EH (cell line): ENCODE measurements at places on chromosomes 4 and X.

GRCh38 chr4:8228319-8229250 lies 29.5 kb downstream of the SH3TC1 start:
- peak; percentile 77 for DNase-seq

DNA sequence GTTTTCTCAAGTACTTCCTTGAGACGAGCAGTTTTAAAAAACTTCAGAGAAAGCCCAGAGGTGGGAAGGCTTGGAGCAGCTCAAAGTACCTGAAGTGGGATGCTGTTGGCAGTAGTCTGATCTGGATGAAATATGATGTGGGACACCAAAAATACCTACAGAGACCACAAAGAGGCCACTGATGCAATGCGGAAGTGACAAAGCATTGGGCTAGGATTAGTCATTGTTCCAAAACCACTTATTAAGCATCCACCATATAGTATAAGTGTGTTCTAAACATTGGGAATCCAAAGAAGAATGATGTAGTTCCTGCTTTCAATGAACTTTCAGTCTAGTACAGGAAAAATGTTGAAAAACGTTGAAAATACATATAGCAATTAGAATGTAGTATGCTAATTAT lies 386.1 kb upstream of the CNKSR2 start:
- DNase-seq: no peak

- DNase-seq: no peak
Observed at GRCh38 chrX:135480076-135480475, 40.4 kb upstream of the INTS6L start.

DNA sequence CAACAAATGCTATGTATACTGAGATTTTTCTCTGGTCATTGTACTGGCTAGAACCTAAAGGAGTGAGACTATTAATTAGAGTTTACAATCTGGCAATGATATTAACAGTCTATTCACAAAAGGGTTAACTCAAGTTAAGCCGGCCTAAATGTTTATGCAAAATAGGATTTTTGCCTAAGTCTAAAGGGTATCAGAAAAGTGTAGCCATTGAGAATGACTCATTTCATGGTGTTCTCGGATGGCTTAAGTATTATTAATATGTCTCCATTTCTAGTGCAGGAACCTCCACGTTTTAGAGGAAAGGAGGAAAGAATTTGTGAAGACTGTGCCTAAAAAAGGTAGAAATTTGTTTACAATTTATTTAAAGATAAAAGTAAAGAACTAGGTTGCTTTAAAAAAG lies 29.8 kb downstream of the DYNLT3 start:
- no peak for DNase-seq

- no peak for DNase-seq
Observed at GRCh38 chr4:164847016-164847415, 30.0 kb upstream of the APELA start.

DNA sequence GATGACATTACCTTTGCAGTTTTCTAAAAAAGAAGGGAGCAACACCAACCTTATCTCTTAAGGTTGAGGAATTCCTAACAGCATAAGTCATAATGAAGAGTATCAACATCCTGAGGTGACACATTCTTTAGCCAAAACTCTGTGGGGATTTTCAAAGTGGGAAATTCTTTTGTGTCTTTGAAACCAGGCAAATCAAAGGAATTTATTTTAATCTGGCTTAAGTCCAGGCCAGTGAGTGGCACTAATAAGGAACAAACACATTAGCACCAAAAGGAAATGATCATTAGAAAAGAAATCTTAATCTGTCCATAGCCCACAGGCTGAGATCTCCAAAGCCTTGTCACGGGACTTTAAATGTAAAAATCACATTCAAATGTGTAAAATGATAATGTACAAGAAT lies 110.1 kb downstream of the LARP7 start:
- DNase-seq: no peak

- peak; percentile 81 for DNase-seq
Observed at GRCh38 chr4:83618431-83618830, 82.5 kb downstream of the GPAT3 start.

DNA sequence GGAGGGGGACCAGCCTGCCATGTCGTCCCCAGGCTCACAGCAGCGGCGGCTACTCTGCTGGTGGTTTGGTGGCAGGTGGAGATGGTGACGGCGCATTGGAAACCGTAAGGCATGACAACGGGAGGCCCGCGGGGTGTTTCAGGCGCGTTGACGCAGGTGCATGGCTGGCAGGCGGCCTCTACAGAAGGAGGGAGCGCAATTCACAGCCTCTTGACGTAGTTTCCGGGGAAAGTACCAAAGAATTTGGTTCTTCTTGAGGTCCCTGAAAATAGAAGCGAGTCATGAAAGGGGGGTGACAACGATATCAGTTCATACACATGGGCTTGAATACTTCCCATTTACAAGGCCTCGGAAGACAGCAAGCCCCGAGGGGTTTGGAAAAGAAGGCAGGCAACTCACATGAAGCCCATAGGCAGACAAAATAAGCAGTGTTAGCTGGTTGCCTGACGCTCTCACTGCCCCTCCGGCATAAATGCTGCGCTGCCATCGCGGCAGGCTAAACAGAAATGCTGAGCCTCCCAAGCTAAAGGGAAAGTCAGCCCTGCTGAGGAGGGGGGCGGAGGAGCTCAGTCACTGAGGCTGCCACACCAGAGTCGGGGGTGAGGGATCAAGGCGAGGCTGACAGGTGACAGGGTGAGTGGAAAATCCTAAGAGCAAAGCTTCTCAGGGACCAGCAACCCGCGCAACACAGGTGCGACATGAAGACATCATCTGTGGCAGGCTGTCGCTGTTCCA lies 52.3 kb upstream of the PDLIM3 start:
- DNase-seq: no peak

GRCh38 chrX:16977771-16978170 lies 31.3 kb downstream of the REPS2 start:
- no peak for DNase-seq

GRCh38 chr4:78056265-78057129 lies 626 bp upstream of the FRAS1 start:
- peak; percentile 78 for DNase-seq

GRCh38 chrX:6758234-6758633 lies 223.3 kb upstream of the VCX3A start:
- no peak for DNase-seq
